ENCODE measurements at places on chromosomes 11 and 22.

- no peak for DNase-seq
These were observed 13.6 kb downstream of the TUB start for GRCh38 chr11:8094656-8095055.

- DNase-seq: no peak
These were observed 28.8 kb downstream of the NRXN2 start for GRCh38 chr11:64694026-64694755.

DNA sequence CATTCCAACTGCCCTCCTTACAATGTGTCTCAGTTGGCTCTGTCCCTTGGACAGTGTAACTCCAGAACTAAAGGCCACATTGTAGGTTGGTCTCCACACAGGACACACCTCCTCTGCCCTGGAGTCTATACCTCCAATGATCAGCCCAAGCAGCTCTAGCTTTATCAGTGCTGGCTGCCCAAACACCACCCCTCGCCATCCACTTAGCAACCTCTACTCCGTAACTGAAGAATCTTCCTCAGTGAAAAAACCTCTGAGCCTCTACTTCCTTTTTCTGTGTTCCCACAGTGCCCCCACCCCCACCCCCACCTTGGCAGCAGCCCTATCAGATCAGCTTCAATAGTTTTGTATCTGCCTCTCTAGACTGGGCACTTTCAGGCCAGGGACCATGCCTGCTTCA, 33.4 kb downstream of the SERPINH1 start:
- DNase-seq: no peak

DNA sequence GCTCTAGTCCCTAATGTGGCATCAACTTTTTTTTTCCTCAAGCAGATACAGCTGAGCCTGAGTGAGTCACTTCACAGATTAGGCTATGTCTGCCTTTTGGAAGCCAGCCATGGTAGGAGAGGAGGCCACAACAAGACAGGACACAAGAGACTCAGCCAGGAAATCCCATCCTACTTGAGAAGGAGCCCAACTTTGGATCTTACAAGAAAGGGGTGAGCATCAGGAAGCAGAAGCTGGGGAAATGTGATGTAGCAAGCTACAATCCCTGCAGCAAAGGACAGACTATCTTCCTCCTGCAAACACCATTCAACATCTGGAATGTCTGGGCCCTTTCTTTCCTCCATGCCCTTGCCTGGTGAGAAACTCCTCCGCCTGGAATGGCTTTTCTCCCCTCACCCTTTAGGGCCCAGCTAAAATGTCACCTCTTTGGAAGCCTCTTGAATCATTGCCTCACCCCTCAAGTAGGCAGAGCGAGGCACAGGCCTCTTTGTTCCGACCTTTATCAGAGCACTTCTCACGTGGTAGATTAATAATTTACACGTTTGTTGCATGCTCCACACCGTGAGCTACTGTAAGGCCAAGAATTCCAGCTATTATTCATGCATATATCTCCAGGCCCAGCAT, 156.4 kb upstream of the PITPNB start:
- DNase-seq: no peak

DNA sequence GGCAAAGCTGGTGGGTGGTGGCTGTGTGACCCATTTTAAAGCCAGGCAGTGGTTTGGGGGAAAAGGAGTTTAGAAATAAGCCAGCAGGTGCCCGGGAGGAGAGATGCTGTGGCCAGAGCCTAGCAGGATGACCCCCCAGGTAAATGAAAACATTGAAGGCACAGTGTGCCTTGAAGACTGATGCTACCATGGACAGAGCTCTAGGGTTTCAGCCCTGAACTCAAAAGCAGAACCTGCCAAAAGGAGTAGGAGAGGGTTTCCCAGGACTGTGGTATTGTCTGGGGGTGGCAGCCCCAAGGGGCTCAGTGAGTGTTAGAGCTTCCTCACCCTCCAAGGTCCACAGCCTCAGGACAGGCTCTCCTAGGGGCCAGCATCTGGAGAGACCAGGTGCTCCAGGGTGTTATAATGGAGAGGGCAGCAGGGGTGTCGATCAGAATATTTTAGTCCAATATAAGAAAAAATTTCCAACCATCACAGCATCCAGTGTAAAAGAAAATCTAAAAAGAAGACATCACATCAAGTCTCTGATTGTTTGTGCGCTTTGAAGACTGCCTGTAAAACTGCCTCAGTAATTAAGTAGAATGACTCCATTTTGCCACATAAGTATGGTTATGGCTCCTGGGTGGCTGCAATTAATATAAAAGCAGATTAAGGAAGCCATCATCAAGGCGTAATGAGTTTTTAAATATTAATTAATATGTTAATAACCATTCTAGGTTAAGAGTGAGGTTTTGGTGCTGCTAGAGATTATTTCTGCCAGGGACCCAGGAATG, 88.6 kb upstream of the LMO1 start:
- no peak for DNase-seq

DNA sequence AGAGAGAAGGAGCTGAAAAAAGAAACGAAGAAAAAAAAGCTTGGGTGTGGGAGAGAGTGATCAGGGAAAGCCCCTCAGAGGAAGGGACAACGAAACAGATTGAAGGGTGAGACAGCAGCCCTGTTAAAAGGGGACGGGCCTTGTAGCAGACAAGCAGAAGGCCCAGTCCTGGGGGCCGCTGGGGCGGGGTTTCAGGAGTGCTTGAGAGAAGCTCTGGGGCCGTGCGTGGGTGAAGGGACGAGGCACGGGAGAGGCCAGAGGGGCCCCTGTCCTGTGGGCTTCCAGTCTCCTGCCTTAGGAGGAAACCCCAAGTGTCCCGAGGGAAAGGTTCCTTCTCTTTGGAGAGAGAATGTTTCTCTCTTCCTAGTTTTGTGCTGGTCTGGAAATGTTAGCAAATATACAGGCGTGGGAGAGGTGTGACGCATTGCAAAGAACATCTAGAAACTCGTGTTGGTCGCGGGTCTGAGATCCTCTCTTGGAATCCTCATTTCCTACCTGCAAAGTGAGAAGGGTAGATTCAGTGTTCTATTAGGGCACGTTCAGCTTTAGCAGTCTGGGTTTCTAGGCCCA, 28.6 kb downstream of the ADAMTS15 start:
- DNase-seq: no peak

DNA sequence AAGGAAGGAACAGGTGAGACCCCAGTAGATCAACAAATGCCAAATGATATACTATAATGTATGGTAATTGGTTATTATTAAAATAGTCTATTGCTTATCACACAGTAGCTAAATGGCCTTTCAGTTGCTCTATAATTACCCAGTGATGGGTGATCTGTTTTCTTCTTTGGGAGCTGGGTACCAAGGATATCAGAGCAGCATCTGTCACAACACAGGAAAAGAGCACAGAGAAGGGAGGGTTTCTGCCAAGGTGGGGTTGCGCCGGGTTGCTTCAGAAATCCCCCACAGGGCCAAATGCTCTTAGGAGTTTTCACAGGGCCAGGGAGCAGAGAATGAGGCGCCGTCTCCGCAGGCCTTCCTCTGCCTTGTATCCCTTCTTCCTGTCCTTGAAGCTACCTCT, 469.4 kb downstream of the INSC start:
- DNase-seq: no peak

GRCh38 chr11:10503221-10503620, 37.8 kb downstream of the RNF141 start:
- DNase-seq: no peak

DNA sequence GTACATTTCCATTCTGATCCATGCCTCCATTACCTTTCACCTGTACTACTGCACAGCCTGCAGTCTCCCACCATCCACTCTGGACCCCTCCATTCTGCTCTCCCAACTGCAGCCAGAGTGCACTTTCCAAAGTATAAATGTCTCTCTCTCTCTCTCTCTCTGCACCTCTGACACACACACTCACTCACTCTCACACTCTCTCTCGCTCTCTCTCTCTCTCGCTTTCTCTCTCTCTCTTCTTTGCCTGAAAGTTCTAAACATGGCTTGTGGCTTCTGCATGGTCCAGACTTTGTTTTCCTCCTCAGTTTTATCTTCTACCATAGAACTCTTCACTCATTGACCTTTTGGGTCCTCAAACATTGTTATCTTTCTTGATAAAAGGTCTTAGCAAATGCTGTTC, 76.6 kb downstream of the WNT11 start:
- DNase-seq: no peak

DNA sequence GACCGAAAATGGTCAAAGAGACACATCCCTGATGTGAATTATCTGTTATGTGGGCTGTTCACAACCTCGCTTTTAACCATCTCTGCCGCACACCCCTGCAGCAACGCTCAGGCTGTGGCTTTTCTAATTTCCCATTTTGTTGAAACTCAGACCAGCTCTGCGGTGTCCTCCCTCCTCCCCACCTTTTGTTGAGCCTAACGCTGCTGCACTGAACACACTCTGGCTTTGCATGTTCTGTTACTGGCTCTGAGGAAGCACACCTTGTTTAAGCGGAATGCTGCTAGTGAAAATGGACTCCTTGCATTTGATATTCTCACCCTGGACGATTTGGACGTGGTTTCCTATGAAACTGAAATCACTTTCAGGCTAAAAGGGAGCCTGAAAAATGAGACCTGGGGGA, 198.5 kb upstream of the MTNR1B start:
- DNase-seq: no peak

DNA sequence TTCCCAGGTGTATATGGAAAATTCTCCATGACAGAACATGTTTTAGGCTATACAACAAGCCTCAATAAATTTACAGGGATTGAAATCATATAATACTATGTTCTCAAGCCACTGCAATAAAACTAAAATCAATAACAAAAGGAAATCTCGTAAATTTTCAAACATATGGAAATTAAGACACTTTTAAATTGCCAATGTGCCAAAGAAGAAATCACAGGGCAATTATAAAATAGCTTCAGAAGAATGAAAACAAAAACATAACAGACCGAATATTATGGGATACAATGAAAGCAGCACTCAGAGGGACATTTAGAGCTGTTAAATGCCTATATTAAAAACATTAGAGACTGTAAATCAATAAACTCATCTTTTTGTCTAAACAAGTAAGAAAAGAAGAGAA, 555.7 kb upstream of the B3GAT1 start:
- DNase-seq: no peak

- DNase-seq: no peak
These were observed 12.1 kb downstream of the DPP3 start for GRCh38 chr11:66492161-66492865.

- DNase-seq: no peak
These were observed 5.7 kb downstream of the IGSF22 start for GRCh38 chr11:18720091-18720807.

GRCh38 chr11:849104-849824, 6.6 kb downstream of the TSPAN4 start:
- peak; percentile 41 for DNase-seq

GRCh38 chr11:30423279-30423648, 100.4 kb downstream of the ARL14EP start:
- no peak for DNase-seq

GRCh38 chr11:11659567-11660362, 38.0 kb upstream of the GALNT18 start:
- no peak for DNase-seq

GRCh38 chr11:2233693-2234455, 36.5 kb downstream of the ASCL2 start:
- no peak for DNase-seq

DNA sequence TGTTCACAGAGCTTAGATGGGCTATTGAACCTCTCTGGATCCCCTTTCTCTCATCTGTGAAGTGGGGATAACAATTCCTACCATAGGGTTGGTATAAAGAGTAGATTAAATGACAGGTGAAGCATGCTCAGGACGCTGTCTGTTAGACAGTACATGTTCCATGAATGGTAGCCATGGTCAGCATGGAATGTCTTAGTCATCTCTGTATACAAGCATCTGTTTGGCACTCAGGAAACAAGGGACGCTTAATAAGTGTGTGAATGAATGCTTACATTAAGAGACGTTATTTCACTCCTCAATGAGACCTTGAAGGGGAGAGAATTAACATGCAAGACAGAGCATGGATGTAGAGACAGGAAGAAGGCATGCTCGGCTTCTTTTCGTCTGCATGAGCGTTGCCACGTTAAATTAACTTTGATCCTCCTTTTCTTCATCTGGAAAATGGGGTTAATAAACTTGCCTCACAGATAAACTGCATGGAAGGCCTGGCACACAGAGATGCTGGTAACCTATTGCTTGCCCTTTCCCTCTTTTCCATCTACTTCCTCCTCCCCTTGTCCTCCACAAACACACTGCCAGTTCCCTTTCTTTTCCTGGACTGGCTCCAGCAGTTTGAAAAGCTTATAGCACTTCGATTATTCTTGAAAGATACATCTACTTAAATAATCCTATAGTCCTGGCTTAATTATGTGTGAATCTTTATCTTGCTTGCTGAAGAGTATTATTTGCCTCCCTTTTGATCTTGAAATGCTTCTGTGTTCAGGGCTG, 267.2 kb upstream of the MTNR1B start:
- DNase-seq: no peak

- DNase-seq: no peak
These were observed 2.0 kb downstream of the TOP3B start for GRCh38 chr22:21980547-21980946.

GRCh38 chr11:82872377-82873150, 27.7 kb downstream of the PRCP start:
- DNase-seq: no peak

- DNase-seq: no peak
These were observed 125.9 kb downstream of the TEAD1 start for GRCh38 chr11:12800032-12800671.

DNA sequence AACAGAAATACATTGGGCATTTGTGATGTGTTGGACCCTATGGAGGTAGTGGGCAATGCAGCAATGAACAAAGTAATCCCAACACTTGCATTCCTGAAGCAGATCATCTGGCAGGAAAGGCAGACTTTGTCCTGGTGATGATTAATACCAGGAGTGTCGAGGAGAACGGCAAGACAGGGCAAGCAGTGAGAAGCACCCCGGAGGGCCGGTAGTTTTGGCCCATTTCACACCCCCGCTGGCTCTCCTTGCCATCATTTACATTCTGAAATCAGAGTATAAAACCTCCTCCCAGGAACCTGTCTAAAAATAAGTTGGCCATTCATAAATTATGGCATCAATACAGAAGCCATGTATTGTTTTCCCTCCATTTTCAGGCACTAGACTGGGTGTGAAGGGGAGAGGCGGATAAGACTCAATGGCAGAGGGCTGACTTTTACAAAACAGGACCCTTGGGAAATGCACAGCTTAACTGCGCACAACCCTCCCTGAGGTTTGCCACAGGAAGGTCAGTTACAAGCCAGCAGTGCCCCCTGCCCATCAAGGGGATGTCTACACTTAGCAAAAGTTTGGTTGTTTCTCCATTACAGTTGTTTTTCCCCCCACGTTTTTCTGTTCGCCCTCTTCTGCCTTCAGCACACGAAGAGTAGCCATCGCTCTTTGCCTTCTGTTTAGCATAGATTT, 55.6 kb downstream of the OPCML start:
- DNase-seq: no peak

GRCh38 chr22:35443790-35444684, 44.1 kb downstream of the MCM5 start:
- no peak for DNase-seq

All from activated CD4-positive, alpha-beta T cell treated with anti-CD3 and anti-CD28 coated beads, Interleukin-2, Interleukin-6, amounts not matched to agents 100 ng/mL and 50 ng/mL, durations not matched to agents 16 hours and 8 hours (primary cell).